ENCODE measurements at places on chromosomes 13 and 19.

GRCh38 chr19:46828484-46828883, 22.2 kb downstream of the AP2S1 start:
- DNase-seq: no peak

- no peak for DNase-seq
These were observed 70.8 kb upstream of the GPR12 start for GRCh38 chr13:26831336-26831908.

GRCh38 chr13:41938918-41939317, 22.0 kb downstream of the VWA8 start:
- no peak for DNase-seq

- DNase-seq: no peak
These were observed 1.7 kb downstream of the KLK4 start for GRCh38 chr19:50909240-50910070.

DNA sequence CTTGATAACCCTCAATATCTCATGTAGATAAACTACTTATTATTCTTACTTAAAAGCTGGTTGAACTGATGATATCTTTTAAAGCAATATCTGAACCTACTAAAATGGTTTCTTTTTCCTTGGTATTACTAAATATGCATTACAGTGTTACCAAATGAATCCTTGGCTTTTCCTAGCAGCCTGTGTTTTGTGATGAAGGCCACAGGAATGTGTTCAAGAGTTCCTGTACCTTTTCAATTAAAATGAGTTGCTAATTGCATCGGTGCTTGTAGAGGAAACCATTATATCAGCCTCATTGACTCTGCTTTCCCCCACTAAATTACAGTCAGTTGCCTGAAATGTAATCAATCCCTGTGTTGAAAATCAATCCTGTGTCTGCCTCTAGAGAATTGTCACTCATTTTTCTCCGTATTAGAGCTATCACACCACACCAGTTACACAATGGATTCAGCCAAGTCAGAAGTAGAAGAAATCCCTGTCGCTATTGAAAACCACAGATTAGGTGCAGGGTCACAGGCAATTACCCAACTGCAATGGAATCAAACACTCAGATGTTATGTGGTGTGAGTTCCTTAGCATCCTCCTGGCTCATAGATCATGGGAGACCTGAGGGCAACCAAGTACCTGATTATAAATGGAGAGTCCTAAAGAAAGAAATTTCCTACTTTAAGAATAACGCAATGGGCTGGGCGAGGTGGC, 13.3 kb downstream of the FAM216B start:
- no peak for DNase-seq

- DNase-seq: no peak
These were observed 109.0 kb upstream of the SOX1 start for GRCh38 chr13:111957913-111958450.

GRCh38 chr13:113839536-113840204, 24.2 kb downstream of the GAS6 start:
- no peak for DNase-seq

GRCh38 chr19:3034656-3035541, 5.8 kb upstream of the TLE2 start:
- no peak for DNase-seq

GRCh38 chr19:35777961-35778360, 2.6 kb downstream of the ARHGAP33 start:
- no peak for DNase-seq

Measured in vagina (tissue), 2 donors.